ENCODE measurements at places on chromosomes 12 and 14. TPM values are rescaled to one million over a fixed set of nuclear protein-coding genes. Genes with fewer than 3 reads are reported as not detected.

DNA sequence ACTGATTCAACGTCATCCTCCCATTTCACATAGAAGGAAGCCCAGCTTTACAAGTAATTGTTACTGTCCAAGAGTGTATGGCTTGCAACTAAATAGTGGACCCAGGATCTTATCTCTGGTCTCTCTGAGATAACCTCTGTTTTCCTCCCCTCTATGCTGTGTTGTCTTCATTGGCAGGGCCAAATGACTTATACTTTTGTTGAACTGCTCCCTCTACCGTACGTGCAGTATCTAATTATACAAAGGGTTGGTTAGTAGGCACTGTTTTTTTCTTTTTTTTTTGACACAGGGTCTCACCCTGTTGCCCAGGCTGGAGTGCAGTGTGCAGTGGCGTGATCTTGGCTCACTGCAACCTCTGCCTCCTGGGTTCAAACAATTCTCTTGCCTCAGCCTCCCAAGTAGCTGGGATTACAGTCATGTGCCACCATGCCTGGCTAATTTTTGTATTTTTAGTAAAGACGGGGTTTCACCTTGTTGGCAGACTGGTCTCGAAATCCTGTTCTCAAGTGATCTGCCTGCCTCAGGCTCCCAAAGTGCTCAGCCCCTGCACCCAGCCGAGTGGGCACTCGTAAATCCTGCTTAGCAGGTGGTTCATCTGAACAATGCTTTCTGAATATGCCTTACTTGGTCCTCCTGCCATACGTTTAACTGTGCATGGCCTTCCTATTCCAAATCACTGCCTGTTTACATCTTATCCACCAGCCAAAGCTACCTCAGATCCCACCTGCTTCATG, 162.1 kb downstream of the ADCK1 start:
- DNase-seq: no peak

DNA sequence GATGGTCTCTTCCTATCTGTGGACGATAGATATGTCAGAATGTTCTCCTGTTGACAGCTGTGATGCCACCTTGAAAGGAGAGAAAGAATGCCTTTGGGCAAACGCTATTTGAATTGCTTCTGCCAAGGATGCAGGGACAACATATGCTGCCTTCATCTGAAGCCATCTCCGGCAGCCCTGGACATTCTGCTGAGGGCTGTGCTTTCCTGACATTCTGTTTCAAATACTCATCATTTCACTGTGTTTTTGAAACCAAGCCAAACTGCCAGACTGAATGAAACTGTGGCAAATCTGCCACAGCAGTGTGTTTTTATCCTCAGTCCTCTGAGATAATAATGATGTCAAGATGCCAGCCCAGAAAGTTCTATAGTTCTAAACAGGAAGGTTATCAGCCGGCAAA, 85.8 kb upstream of the BCAT1 start:
- no peak for DNase-seq

- no peak for DNase-seq
Observed at GRCh38 chr14:104245723-104246122, 107.3 kb downstream of the KIF26A start.

- no peak for DNase-seq
Observed at GRCh38 chr12:101962486-101962885, 85.1 kb downstream of the DRAM1 start.

DNA sequence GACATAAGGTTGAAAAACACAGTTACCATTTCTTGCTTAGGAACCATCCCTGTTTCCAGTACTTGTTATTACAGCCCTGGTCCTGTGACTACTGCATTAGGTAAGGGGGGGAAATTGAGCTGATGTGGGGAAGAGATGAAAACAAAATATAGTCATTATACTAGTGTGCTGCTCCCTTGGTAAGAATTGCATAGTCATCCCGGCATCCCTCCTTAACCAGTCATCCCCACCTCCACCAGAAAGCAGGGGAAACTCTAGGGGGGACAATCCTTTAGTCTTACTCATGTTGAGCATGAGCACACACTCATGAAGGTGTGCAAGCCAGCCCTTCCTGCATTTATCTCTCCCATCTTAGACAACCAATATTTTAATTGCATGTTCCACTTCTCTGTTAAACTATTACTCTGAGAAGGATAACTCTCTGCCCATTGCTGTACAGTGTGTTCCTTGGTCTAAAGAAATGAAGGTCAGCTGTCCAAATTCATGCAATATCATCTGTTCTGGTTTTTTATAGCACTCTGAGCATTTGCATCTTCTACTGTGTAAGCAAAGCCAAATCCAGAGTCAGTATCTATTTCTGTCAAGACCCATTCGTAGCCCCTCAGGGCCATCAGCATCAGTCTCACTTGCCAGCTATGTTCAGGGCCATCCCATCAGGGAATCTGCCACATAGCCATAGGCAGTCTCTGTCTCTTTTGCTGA, 46.8 kb downstream of the TMEM30B start:
- no peak for DNase-seq

- no peak for DNase-seq
Observed at GRCh38 chr12:85253853-85254252, 26.2 kb upstream of the ALX1 start.

- no peak for DNase-seq
Observed at GRCh38 chr14:88929656-88930436, 105.4 kb downstream of the TTC8 start.

DNA sequence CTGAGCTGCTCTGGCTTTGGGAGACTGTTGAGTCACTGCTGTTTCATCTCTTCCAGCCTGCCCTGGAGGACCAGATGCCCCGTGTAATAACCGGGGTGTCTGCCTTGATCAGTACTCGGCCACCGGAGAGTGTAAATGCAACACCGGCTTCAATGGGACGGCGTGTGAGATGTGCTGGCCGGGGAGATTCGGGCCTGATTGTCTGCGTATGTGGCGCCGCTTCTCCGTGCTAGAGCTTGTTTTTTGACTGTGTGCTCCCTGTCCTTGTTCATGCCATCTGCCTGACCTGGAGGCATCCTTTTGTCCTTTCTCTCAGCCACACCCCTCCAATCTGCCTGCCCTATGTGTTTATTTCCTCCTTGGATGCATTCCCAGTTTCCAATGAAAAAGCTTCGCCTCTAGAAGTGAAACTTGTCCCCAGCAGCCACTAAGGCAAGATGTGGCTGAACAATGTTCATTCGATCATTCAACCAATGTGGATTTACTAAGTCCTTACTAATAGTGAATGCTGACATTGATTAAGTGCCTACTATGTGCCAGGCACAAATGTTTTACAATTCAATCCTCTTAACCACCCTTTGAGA, 98.6 kb downstream of the NT5DC3 start:
- DNase-seq: no peak

Gene NKX2-1
- total RNA-seq: not detected

DNA sequence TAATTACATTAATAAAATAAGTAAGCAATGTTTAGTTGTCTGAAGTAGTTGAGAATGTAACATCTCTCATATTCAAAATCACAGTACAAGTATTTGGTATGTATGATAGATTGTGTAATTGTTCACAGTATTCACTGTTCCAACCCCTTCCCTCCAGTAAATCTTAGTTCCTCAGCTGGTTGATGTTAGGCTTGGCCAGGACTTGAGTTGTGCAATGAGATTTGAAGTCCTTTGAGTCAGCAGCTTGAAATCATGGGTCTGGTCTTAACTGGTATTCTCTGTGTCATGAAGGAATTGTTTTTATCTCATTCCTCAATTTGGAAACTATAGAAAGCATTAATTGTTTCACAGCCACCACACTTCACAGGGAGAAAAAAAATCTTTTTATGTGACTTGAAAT, 477.1 kb downstream of the FSCB start:
- no peak for DNase-seq

DNA sequence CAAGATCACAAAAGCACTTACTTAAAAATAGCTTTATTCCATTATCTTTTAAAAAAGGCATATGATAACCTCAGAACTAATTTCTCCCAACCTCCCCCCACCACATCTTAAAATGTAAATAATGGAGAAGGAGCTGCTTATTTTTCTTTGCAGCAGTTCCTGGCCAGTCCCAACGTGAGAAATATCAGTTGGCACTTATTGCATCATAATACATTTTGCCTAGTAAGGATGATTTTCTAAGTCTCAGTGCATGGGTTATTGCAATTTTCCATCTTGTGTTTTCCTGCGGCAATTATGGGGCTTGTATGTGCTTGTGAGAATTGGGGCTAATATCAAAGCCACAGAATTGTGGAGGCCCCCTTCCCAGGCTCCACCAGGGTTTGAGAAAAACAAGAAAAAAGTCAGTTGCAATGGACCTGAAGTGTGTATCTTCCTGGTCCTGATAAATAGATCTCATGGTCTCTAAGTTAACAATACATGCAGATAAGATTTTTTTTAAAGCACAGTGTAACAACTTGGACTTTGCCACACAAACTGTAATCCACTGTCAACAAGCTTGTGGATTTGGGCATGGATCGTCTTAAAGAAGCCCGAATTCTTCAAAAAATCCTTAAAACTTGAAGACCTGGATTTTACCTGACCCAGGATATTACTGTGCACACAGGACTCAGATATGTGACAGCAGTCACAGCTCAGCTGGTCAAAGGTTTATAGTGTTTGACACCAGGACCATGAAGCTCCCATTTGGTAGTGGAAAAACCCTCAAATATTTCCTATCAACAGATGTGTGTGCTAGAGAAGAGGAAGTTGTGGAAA, 2.8 kb upstream of the WSB2 start:
- DNase-seq: no peak

GRCh38 chr12:52771088-52771487, 6.1 kb downstream of the KRT76 start:
- no peak for DNase-seq

- no peak for DNase-seq
Observed at GRCh38 chr12:54472494-54473262, 724 bp downstream of the GTSF1 start.

Gene ZNF268
- total RNA-seq: 15.3 TPM

GRCh38 chr12:95102916-95103671, 29.7 kb upstream of the NR2C1 start:
- no peak for DNase-seq

- DNase-seq: no peak
Observed at GRCh38 chr14:103838117-103838516, 9.3 kb downstream of the PPP1R13B start.

GRCh38 chr14:43540948-43541347, 966.1 kb downstream of the FSCB start:
- DNase-seq: no peak

GRCh38 chr12:49451468-49452259, 84.4 kb downstream of the SPATS2 start:
- no peak for DNase-seq

GRCh38 chr14:80607430-80608190, 333.9 kb downstream of the CEP128 start:
- no peak for DNase-seq

- no peak for DNase-seq
Observed at GRCh38 chr14:88841741-88842140, 17.3 kb downstream of the TTC8 start.

GRCh38 chr12:70628701-70629480, 8.3 kb downstream of the PTPRB start:
- no peak for DNase-seq

GRCh38 chr12:68391937-68392336, 59.8 kb upstream of the MDM1 start:
- no peak for DNase-seq

Gene TCL1A
- not detected for total RNA-seq

GRCh38 chr12:116882742-116883141, 1.5 kb upstream of the HRK start:
- DNase-seq: no peak

Gene TUNAR
- not detected for total RNA-seq

DNA sequence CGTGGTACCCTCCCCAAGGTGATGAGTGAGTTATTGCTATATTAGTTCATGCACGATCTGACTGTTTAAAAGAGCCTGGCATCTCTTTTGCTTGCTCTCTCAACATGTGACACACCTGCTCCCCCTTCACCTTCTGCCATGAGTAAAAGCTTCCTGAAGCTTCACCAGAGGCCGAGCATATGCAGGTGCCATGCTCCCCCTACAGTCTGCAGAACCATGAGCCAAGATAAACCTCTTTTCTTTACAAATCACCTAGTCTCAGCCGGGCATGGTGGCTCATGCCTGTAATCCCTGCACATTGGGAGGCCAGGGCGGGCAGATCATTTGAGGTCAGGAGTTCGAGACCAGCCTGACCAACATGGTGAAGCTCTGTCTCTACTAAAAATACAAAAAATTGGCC, 61.8 kb downstream of the RNFT2 start:
- no peak for DNase-seq

Gene STAB2
- total RNA-seq: 2.5 TPM

DNA sequence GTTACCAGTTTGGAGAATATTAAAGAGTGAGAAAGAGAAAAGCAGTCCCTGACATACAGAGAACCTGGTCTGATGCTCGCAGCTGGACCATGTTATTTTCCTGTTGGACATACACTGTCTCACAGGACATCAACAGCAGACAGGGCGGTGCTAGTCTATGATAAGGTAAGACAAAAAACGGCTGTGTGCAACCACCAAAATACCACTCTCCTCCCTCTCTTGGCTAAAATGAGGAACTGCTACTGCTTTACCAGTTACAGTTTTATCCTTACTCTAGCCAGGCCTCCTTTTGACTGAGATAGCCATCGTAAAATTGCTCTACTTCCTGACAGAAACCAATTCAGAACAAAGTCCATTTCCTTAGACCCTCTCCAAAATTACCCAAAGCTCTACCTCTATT, 47.0 kb upstream of the ERGIC2 start:
- DNase-seq: no peak

- no peak for DNase-seq
Observed at GRCh38 chr14:89681086-89682018, 264.3 kb upstream of the FOXN3 start.

DNA sequence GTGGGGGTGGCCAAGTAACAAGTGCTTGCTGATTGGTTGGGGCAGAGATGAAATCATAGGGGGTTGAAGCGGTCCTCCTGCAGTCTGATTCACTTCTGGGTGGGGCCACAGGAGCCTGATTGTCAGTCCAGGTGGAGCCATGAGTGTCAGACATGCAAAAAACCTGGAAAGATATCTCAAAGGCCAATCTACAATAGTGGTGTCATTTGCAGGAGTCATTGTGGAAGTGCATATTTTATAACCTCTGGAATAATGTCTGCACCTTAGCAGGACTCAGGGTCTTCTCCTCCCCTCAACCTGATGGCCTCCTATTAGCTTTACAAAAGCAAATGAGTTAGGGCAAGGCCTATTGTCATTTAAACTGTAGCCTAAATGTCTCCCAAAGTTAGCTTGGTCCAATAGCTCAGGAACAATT, 241.4 kb downstream of the NUAK1 start:
- no peak for DNase-seq

- no peak for DNase-seq
Observed at GRCh38 chr14:75234173-75235115, 44.2 kb upstream of the FOS start.

Gene AKAP3
- 0.47 TPM for total RNA-seq
